ENCODE measurements at places on chromosomes 12 and 14.

GRCh38 chr12:2261708-2262107 is 208.9 kb downstream of the CACNA1C start:
- no peak for DNase-seq

GRCh38 chr14:104355101-104356019 is 217.0 kb downstream of the KIF26A start:
- DNase-seq = no peak

GRCh38 chr12:67649570-67650387 is 1.2 kb downstream of the DYRK2 start:
- DNase-seq = peak; percentile 29

GRCh38 chr12:120361506-120362208 is 7.3 kb downstream of the MSI1 start:
- DNase-seq = peak; percentile 98

DNA sequence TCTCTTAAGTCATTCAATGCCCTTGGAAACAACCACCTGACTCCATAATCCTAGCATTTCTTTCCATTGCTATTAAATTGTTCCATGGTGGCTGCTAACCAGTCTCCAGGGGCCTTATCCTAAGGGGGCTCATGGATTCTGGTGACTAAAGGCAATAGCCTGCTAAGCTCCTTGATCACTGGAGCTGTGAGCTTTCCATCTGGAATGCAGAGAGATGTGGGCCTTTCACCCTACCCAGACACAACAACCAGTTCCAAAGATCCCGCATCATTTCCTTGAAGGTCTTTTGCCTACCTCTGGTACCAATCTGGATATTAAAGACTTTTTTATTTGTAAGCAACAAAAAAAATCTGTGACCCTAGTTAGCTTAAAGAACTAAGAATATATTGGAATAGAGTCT is 32.9 kb downstream of the NDUFA12 start:
- DNase-seq = no peak

GRCh38 chr14:92426237-92426636 is 87.3 kb upstream of the RIN3 start:
- DNase-seq = no peak

All from mesendoderm (in vitro differentiated cells).